Stimulated activated CD4-positive, alpha-beta T cell treated with anti-CD3 and anti-CD28 coated beads, Interleukin-1b, Interleukin-23, amount 100 ng/mL, for 4 hours (primary cell): ENCODE measurements at places on chromosomes 12 and 14.

DNA sequence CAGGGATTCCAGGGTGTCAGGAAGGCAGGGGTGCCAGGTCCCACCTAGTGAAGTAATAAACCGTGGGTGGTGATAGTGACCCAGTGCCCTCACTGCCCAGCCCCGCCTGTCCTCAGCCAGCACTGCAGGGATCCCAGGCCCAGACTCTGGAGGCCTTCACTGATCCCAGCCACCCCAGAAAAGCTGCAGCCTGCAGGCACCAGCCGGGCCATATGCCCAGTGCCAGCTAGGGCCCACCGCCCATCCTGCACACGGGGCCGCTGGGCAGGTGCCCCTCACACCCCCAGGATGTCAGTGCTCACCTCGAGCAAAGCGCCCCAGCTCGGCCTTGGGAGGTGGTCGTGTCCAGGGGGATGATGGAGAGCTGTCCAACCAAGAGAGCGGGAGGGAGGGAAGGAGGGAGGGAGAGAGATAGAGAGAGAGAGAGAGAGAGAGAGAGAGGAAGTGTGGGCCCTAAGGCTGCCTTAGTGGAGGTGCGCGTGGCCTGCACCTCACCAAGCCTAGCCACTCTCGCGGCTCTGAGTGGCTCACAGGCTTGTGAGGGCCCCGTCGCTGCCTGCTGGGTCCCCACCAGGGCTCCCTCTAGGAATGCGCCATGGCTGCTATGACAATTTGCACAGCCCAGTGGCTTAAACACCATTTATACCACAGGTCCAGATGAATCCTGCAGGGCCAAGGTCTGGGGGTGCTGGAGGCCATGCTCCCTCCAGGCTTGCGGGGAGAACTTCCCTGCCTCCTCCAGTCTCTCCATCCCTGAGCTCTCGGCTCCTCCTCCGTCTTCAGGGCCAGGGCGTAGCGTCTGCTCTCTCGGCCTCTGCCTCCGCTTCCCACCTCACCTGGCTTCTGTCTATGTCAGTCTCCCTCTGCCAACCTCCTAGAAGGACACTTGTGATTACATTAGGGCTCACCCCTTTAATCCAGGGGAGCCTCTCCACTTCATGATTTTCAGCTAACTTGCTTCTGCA is 401.0 kb downstream of the TMEM121 start:
- no peak for DNase-seq

- no peak for DNase-seq
Measured at GRCh38 chr12:59843260-59843843, 247.5 kb downstream of the SLC16A7 start.

DNA sequence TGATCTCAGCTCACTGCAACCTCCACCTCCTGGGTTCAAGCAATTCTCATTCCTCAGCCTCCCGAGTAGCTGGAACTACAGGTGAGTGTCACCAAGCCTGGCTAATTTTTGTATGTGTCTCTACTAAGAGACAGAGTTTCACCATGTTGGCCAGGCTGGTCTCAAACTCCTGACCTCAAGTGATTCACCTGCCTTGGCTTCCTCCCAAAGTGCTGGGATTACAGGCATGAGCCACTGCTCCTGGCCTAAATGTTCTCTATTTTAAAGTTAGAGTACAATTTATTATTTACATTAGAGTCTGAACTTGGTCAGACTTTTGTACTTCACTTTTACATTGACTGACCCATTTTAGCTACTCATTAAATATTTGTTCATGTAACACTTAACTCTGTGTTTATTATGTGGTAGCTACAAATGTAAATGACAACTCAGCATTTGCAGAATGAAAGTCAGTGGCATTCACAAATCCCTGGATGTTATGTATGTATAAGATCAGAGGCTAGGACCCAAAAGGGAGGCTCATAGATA is 409.6 kb downstream of the APAF1 start:
- no peak for DNase-seq

- no peak for DNase-seq
Measured at GRCh38 chr12:120874547-120875245, 29.5 kb downstream of the SPPL3 start.

DNA sequence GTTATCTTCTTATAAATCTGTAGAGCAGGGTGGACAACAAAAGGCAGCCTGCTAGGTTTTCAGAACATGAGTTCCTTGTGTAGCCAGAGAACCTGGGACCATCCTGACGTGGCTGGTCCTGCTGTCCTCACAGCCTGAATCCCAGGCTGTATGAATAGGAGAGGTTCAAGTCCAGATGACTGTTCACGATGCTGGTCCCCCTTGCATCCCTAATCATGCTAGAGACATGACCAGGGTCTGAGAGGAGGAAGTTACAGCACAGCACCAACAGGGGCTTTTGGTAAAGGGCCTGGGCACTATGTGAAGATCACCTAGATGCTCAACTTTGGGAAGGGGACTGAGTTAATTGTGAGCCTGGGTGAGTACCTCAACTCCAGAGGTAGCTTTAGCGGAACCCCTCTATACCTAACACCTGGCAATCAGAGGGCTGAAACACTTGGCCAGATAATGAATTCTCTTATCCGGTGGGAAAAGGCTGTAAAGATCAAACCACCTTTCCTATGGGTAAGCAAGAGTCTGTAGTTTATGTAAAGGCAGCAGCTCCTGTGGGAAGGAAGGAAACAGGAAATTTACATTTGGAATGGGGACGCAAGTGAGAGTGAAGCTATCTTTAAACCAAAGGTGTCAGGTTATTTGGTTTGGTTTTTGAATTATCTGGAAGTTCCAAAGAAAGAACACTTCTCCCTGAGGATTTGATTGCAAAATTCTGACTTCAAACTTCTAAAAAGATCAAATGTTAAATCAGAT is 112.8 kb downstream of the DAD1 start:
- DNase-seq, result no peak

- no peak for DNase-seq
Measured at GRCh38 chr12:96302687-96303310, 97.4 kb downstream of the CDK17 start.

GRCh38 chr12:54184024-54184805 is 4.6 kb downstream of the SMUG1 start:
- no peak for DNase-seq

- no peak for DNase-seq
Measured at GRCh38 chr12:48965298-48965838, 6.2 kb downstream of the WNT10B start.

- DNase-seq, result no peak
Measured at GRCh38 chr12:120346681-120347080, 19.1 kb upstream of the PLA2G1B start.

- DNase-seq, result no peak
Measured at GRCh38 chr12:94550964-94551363, 91.3 kb upstream of the CEP83 start.

- no peak for DNase-seq
Measured at GRCh38 chr12:94676031-94676641, 25.8 kb upstream of the TMCC3 start.

GRCh38 chr14:39558525-39558924 is 126.3 kb upstream of the FBXO33 start:
- DNase-seq, result no peak
